ENCODE measurements at places on chromosomes 7 and 10.

DNA sequence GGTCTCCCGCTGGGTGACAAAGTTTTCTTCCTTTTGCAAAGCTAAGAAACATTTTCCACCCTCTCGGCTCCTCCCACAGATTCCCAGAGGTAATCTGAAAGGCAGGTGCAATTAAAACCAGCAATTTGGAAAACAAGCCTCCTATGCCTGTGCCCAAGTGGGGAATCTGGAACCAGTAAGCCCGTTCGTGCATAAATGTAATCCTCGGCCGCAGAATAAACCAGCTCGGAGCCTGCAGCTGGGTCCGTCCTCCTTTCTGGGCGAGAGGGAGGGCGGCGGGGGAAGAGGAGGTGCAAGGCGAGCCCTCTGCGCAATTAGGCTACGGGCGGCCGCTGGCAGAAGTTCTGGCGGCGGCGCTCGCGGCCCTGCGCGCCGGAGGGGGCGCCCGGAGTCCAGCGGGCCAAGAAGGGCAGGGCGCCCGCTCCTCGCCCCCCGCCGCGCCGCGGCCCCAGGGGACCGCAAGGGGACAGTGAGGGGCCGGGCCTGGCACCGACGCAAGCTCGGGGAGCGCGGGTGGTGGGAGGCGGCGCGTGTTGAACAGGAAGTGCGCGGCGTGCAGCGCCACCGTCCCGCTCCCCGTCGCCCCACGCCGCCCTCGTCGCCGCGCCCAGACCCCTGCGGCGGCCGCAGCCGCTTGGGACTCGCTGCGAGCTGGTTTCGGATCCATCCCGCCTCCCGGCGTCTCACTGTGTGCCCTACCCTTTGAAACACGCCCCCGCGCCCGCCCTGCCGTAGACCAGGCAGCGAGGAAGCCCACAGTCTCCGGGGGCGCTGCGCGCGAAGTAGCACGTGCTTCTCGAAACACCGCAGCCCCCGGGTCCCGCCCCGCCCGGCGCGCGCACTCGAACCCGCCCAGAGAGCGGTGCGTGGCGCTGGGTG is at the start of gene PRKAG2:
PRKAG2 (minus strand) TSS at position 217 of the 879 bp plus-strand sequence. CDS start 495 bp downstream, outside the sequence.
- no peak for DNase-seq

GRCh38 chr10:69216577-69217118 is 3.5 kb upstream of the HKDC1 start:
- no peak for DNase-seq

GRCh38 chr10:49164559-49165188 is 23.5 kb downstream of the TMEM273 start:
- peak; percentile 24 for DNase-seq

DNA sequence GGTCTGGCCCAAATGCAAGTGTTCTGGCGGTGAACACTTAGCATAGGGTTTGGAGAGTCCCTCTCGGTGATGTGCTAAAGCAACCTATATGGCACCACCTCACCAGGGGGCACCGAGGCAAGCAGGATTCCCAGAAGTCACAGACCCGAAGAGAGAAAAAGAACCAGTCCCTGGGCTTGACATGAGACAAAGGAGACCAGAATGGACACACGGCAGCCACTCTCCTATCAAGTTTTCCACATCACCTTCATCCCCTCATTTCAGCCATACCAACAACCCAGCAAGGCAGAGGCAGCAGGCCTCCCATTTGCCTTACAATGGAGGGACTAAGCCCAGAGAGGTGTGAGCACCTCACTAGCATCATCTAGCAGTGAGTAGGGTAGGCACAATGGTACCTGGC is 19.7 kb downstream of the GPRIN2 start:
- DNase-seq, result no peak

GRCh38 chr10:12501324-12501723 is 152.0 kb downstream of the CAMK1D start:
- DNase-seq, result no peak

GRCh38 chr10:79068562-79069324 is at the start of gene ZMIZ1:
ZMIZ1 (plus strand) TSS chr10:79068966; CDS start chr10:79201633, 132,667 bp downstream.
- DNase-seq, result peak; percentile 91

Data from amniotic epithelial cell (primary cell).